ENCODE measurements at places on chromosomes 16 and 17.
A peak's percentile ranks its signal among the peaks of the same experiment; 100 is the strongest.

DNA sequence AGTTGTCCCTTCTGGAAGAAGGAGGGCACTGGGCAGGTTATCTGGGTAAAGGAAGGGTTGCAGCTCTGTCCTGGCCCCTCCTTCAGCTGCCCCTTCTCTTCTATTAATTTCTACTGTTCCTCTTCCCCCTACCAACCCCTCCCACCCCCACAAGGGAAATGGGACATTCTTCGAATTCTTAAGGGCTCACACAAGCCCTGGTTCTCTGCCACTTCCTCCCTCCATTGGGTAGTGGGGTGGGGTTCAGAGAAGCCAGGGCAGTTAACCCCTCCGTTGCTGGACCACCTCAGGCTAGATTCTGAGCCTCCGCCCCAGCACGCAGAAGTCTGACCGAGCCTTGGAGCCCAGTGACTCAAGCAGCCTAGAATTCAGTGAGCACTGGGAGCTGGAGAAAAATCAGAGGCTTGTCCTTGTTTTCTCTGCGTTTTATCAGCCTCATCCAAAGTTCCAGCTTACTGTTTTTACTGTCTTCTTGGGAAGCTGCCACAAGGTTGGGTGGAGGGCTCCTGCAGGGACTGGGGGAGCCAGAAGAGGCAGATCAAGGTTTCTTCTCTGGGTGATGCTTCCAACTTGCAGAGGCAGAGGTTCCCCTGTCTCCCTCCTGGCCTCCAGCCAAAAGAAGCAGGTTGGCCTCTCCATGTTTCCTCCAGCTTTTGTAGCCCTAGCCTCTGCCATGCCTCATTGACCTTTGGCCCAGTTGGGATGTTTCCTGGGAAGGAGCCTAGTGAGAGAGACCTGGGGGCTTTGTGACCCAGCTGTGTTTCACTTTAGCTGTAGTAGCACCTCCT, 10.2 kb downstream of the LASP1 start:
- DNase-seq, result no peak

- no peak for DNase-seq
Measured at GRCh38 chr16:67982011-67982696, 1.9 kb upstream of the DPEP3 start.

- no peak for DNase-seq
Measured at GRCh38 chr16:31196324-31197088, 6.1 kb downstream of the PYCARD start.

- no peak for DNase-seq
Measured at GRCh38 chr16:74449470-74449869, 28.2 kb upstream of the CLEC18B start.

DNA sequence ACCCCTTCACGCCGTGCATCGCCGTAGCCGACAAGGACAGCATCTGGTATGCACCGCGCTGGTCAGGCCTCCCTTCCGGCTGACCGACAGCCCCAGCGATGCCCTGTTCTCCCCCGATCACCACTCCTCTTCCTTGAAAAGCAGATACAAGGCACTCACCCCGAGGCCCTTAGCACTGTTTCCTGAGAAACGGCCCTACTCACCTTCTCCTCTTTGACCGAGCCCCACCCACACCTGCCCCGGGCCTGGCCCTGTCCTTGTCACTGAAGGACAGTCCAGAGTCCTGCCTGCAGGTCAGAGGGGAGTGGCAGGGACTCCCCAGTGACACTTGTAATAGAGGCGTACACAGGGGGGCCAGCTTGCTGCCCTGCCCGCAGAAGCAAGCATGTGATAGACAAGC, 45.9 kb upstream of the CHMP6 start:
- no peak for DNase-seq

GRCh38 chr16:3017794-3018506, at the start of gene CLDN6:
Gene CLDN6 (minus strand): TSS chr16:3018183. CDS start chr16:3016021, 2,162 bp downstream.
- DNase-seq, result no peak

GRCh38 chr16:83963277-83964119, 4.5 kb upstream of the NECAB2 start:
- DNase-seq, result no peak

DNA sequence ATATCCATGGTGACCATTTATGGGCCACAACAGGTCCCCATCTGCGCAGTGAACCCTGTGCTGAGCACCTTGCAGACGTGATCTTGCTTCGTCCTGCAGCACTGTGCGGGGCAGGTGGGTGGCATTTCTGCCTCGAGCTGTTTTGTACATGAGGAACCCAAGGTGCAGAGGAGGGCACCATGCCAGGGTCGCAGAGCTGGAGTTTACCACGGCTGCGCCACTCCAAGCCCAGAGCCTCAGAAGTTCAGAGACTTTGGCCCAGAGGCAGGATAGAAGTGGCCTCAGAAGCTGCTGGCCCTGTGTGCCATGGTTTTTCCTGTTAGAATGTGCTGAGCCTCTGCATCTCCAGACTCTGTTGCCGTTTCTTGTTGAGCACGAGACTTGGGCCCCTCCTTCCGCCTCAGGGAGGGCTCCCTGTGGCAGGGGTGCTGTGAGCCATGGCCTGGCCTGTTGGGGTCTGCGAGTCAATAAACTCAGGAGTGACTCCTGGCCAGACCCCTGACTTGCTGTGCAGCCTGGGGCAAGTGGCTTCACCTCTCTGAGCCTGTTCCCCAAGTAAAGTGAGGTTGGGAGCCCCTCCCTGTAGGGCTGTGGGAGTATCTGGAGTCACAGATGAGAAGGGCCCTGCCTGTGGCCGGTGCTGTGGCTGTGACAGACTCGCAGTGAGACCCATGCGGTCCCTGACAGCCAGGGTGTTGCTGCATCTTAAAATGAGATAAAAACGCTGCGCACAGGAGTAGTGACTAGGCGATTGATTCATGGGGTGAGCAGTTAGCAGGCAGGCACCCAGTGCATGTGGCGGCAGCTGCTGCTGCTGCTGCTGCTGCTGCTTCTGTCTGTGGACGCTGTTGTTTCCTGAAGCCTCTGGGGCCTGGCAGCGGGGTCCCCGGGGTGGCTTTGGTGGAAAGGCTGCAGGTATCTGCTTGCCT, 11.8 kb downstream of the MAP2K3 start:
- no peak for DNase-seq

GRCh38 chr17:43772877-43773648, 5.7 kb downstream of the DUSP3 start:
- no peak for DNase-seq

GRCh38 chr16:59740858-59741257, 1006.7 kb upstream of the GOT2 start:
- no peak for DNase-seq

DNA sequence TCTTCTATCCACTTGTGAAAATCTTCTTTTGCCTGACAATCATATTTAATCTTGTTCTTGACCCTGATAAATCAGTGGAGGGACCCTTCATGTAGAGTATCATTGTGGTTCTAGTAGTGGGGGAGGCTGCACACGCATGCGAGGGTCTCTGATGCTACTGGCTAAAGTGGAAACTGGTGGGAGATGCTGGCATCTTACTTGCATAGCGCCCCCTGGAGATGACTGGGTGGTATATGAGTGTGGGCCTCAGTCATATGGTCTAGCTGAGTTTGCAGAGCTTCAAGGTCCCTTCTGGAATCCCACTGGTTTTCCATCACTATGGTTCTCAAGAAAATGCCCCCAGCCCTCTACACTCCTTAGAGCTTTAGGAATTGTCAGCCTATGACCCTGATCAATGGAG, 236.4 kb upstream of the AXIN2 start:
- DNase-seq, result no peak

GRCh38 chr17:40443196-40443987, at the start of gene IGFBP4:
Gene IGFBP4 (plus strand): TSS chr17:40443450. CDS start chr17:40443736, 286 bp downstream.
- DNase-seq, result peak; percentile 74

DNA sequence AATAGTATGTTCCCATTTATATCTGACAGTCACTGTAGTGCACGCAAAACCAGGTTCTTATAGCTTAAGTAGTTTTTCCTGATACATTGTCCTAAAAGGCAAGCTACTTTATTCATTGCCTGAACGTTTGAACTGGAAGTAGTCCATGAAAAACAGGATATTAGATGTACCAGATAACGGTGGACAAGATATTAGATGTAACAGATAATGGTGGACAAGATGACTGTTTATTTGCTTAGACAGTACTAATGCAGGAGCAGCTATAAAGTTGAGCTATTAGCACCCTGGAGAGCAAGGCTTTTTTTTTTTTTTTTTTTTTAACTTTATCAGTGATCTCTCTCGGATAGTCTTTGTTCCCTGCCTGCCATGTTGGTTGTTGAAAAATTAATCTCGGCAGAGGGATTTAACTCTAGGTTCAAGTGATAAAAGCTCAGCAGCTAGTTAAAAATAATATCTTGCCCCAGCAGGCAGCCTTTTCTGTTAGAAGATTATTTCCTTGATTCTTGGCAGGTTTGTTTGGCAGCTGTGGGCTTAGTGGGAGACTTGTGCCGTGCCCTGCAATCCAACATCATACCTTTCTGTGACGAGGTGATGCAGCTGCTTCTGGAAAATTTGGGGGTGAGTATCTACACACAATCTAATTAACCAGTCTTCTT, 17.3 kb upstream of the TBKBP1 start:
- no peak for DNase-seq

DNA sequence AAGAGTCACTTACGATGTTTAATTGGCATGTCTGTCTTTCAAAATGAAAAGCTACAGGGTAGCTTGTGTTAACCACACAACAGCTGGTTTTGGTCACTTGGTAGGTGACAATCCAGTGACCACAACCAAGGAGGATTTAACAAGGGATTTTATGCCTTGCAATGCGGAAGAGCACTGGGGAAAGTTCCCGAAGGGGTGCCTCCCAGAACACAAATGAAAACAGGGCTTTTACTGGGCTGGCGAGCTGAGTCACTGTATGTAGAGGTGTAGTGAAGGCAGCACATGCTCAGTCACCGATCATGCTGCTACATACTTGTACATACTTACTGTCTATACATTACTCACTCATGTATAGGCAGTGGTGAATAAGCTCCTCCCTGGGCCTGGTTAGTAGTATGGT, 483.5 kb downstream of the CDH13 start:
- DNase-seq, result no peak

DNA sequence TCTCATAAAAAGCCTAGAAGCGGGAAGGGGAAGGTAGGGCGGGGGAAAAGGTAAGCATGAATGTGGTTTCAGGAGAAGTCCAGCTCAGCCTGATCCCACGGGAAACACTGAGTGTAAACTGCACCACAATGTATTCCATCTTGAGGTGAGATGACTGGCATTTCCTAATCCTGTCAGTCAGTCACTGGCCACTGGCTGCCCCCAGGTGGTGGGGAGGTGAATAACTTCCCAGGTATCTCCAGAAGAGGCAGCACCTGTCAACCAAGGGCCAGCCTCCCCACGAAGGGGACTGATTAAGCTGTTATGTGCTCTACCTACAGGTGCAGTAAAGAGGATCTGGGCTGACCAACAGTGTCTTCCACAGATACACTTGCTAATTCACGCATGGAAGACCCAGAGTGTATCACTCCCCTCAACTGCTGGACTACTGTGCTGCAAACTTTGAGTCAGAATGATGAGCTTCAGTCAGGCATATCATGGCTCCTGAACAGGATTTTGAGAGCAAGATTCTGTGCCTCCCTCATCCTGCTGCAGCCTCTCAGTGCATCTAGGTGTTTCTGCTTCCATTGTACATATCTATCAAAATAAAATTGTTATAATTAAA, 108.5 kb upstream of the CCL2 start:
- DNase-seq, result peak; percentile 59

- peak; percentile 6 for DNase-seq
Measured at GRCh38 chr17:48374650-48375230, 55.3 kb downstream of the SKAP1 start.

- no peak for DNase-seq
Measured at GRCh38 chr17:28391401-28391800, 14.6 kb downstream of the SLC46A1 start.

GRCh38 chr17:75440738-75441448, 15.5 kb upstream of the TMEM94 start:
- DNase-seq, result no peak
